ENCODE measurements at places on chromosomes 5 and 9.

DNA sequence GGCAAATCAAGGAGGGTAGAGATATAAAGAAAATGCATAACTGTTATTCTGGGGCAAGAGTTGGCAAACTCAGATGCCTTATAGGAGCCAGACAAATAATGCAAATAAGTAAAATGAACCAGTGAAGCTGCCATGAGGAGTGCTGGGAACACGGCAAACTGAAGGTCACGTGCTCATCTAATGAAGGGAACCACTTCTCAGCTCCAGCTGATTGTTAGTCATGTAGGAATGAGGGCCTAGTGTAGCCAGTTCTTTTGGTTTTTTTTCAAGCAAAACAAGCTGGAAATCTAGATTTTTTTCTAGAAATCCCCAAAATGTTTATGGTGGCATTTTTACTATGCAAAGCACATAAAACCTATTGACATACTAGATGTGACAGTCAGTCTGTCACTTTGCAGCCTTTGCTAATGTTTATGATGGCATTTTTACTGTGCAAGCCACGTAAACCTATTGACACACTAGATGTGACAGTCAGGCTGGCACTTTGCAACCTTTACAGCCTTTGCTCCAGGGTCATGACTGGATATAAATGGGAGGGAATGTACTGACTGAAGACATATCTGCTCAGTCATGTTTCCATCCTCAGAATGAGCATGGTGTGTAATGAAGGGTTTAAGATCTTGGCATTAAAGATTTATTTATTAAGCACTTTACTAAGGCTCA lies 39.4 kb downstream of the RUSC2 start:
- no peak for DNase-seq

- DNase-seq, result no peak
These were observed 287.2 kb downstream of the ZSWIM6 start for GRCh38 chr5:61619289-61619688.

DNA sequence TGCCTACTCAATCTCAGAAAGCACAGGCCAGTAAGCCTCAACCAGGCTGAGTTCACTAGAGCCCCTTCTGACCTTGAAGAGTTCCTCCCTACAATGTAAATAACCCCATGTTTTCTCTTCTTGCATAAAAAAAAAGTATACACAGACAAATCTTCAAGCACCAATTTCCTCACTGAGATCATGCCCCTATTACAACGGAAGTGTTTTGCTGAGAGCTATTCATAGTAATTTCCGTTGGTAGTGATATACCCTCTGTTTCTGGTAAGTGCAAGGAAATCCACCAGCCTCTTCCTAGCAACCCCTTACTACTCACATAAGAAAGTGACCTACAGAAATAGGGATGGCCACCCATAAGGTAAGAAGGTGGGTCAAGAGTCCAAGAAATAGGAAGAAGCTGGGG lies 76.4 kb upstream of the TARS1 start:
- DNase-seq, result no peak

- DNase-seq, result no peak
These were observed 67.0 kb downstream of the STX17 start for GRCh38 chr9:99973455-99973854.

GRCh38 chr5:14243766-14244165 lies 100.6 kb downstream of the TRIO start:
- DNase-seq, result no peak

GRCh38 chr5:151459680-151460324 lies 12.4 kb downstream of the SLC36A1 start:
- DNase-seq, result no peak

DNA sequence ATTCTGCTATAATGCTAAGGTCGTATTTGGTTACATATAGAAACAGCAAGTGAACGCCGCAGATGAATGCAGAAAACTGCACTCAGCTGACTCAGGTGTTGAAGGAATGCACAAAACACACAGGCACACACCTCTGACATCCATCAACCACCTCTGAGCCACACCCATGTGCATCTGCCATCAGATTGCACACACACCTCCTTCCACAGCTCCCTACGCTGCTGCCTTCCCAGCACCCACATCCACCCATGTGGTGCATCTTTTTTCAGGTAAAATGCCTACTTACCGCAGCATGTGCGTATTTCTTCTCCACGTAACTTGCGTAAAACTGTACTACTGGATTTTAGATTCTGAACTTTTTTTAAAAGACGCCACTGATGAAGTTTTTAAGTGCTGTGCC lies 7.1 kb downstream of the STK10 start:
- no peak for DNase-seq

DNA sequence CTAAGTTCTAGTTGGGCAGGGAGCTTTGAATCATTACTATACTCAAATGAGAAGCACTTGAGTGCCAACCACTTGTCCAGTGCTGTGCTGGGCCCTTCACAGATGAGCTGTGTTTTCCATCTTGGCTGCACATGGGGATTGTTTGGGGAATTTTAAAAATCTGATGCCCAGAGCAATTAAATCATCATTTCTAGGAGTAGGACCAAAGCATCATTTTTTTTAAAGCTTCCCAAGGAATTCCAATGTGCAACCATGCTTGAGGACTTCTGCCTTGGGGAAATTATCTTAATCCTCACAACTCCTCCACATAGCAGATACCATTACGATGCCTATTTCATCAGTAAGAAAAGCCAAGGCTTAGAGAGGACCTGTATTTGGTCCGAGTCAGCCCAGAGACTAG lies 131.4 kb downstream of the TMEM174 start:
- DNase-seq, result no peak

DNA sequence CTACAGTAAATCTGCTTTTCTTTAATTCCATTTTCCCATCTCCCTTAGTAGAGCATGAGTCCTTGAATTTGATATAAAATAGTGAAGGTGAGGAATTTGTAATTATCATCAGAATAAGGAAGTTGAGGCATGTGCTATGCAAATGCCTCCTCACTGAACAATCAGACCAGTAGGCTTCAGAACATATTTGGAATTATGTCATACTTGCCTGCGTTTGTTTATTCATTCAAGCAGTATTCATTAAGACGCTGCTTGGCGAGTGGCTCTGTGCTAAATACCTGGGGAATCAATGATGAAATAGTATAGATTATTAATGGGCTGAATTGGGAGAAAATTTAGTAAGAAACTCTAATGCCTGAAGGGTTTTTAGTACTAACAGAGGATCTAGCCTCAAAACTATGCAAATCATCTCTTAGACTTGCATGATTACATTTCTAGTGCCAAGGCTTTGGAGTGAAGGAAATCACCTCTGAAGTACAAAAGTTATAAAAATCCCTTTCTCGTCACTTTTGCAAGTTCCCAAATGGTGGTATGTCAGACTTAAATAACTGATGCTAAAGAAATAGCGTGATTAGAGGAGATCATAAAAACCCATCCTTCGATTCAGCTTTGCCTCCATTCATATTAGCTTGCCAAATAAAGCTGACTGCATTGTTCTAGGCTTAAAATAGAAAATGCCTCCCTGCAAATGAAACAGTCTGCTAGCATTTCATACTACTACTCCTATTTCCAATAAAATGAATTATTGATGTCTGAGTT lies 141.7 kb downstream of the PCSK5 start:
- DNase-seq, result no peak
